ENCODE measurements at places on chromosomes 3 and 15.

DNA sequence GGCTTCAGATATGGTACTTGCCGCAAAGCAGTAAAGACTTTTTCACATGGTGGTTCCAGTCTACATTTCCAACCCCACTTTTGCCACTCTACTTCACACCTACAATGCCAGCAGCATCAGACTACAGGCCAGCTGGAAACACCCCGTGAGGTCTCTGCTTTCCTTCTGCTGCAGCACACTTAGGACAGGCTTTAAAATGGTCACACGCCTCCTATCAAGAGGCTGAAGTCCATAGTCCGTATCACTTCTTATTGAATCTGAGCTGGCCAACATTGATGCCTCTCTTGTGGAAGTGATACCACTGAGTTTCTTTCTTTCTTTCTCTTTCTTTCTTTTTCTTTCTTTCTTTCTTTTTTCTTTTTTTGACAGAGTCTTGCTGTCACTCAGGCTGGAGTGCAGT is 59.8 kb downstream of the ZNF860 start:
- DNase-seq: no peak

DNA sequence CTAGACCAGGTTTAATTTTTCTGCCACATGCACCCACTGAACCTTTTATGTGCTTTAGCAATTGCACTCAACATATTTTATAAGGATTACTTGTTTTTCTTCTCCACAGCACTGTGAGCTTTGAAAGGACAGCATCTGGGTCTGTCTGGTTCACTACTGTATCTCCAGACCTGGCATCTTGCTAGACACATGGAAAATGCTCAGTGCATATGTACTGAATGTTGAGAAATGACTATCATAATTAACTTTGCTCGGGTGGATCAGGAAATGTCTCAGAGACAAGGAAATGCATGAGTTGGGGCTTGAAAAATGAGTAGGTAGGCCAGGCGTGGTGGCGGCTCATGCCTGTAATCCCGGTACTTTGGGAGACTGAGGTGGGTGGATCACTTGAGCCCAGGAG is 40.2 kb downstream of the DOCK3 start:
- DNase-seq: no peak

- no peak for DNase-seq
Observed at GRCh38 chr3:38966811-38967692, 84.7 kb downstream of the SCN11A start.

DNA sequence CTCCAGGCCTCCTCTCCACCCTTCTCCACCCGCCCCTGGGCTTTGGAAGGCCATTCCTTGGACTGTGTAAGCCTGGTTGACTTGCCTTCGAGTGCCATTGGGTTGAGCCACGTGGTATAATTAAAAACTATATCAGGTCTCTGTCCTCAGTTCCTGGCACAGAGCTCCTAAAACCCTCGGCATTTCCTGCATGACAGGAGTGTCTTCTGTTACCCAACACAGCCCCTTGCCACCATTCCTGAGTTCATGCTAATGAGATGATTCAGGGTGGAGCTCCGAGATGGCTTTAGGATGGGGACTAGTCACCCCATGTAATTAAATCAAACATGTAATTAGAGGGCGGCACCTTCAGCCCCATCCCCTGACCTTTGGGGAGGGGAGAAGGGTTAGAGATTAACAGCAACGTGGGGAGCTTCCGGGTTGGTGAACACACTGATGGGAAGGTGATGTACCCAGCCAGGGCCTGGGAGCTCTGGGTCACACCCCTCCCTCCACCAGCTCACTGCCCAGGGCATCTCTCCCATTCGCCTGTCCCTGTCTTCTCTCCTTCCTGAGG is 256.4 kb downstream of the FAM43A start:
- DNase-seq: no peak

GRCh38 chr3:78889348-78889747 is 878.5 kb downstream of the ROBO1 start:
- no peak for DNase-seq

- DNase-seq: no peak
Observed at GRCh38 chr3:139601191-139601961, 61.8 kb upstream of the RBP1 start.

Data from activated CD8-positive, alpha-beta memory T cell treated with anti-CD3 and anti-CD28 coated beads for 1 hour (primary cell).